HS-27A (cell line): ENCODE measurements at places on chromosomes 2 and 18.
A peak's percentile ranks its signal among the peaks of the same experiment; 100 is the strongest.

GRCh38 chr2:200698217-200698616 is 112.4 kb downstream of the AOX1 start:
- DNase-seq = no peak

GRCh38 chr2:23411752-23412431 is 26.9 kb downstream of the KLHL29 start:
- peak; percentile 90 for DNase-seq

- no peak for DNase-seq
Observed at GRCh38 chr2:174076040-174076439, 110.9 kb upstream of the SP3 start.

DNA sequence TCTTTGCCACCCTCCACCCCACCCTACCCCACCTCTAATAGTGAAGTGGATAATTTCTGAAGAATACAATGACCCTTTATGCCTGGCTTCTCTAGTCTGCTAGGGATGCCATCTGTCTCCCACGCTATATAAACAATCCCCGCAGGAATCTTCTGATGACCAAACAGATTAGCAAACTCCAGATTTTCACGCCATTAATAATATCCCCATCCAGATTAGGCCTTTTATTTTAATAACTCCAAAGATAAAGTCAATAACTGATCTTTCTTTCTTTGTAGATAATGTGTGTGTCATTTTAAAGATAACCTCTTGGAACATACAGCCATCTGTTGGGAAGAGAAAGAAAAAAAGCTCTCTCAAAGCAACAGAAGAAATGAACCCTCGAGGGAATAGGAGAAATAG is 47.9 kb upstream of the CCDC150 start:
- no peak for DNase-seq

- DNase-seq = no peak
Observed at GRCh38 chr18:40437517-40437916, 1517.5 kb upstream of the PIK3C3 start.

GRCh38 chr18:48459016-48459415 is 49.8 kb upstream of the ZBTB7C start:
- no peak for DNase-seq

DNA sequence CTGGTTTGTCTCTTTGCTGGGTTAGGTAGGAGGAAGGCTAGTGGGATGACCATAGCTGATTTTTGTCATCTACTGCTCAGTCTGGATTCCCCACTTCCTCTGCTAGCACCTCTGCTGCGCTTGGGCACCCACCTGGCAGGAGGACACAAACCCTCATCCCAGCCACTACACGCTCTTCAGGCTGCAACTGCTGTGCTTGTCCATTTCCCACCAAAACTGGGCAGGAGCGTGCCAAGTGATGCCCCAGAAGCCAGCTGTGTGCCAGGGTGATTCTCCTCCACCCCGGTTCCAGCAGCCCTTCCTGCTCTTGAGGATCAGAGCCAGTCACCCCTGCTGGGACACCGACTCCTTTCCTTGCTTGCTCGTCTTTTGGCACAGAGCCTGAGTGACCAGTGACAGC is 15.7 kb upstream of the PER2 start:
- DNase-seq = no peak

DNA sequence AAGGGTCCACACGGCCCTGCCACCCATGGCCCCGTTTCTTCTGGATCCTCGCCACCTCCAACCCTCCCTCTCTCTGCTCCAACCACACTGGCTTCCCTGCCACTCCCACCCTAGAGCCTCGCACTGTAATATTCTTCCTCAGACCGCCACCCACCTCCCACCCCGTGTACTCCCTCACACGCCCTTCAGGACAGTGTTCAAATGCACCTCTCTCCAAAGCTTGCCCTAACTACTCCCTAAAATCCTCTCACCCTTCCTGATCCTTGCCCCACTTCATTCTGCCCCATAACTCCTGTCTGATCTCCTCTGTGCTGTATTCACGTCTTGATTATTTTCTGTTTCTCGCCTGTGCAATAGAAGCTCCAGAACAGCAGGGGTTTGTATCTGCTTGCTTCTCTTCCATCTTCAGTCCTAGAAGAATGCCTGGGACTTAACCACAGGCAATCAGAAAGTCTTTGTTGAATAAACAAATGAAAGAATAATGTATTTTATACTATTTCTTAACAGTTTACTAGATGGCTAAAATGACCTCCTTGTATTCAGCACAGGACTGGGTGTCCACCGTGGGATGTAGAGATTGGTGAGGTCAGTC is 25.5 kb downstream of the EPB41L3 start:
- DNase-seq = no peak

DNA sequence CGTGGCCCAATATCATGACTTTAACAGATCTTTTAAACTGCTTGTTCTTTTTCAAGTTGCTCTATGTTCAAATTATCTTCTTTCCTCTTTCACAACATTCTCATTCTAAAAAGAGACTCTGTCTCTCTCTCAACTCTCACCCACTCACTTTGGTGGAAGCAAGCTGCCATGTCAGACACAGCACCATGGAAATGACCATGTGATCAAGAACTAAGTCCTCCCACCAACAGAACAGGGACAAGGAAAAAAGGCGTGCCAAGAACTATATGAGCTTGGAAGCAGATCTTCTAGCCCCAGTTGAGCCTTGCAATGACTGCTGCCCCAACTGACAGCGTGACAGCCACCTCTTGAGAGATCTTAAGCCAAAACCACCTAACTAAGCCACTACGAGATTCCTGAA is 23.9 kb downstream of the BAZ2B start:
- no peak for DNase-seq

- no peak for DNase-seq
Observed at GRCh38 chr18:24234330-24234729, 95.5 kb downstream of the CABYR start.

DNA sequence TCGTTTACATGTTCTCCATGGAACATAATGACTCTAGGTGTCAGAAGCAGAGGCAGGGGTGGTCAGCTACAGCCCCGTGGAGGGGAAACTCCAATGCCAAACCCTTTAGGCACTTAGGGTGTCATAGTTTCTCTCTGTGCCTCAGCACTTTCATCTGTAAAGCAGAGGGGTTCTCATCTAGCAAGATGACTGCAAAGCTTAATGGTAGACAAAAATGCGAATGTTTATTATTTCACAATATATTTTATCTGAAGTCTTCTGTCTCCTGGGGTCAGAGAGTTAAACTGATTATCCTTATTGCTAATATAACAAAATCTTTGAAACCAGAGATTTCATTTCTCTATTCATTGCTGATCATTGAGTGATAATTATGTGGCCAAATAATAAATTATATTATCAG is 522.5 kb downstream of the TSN start:
- DNase-seq = no peak

DNA sequence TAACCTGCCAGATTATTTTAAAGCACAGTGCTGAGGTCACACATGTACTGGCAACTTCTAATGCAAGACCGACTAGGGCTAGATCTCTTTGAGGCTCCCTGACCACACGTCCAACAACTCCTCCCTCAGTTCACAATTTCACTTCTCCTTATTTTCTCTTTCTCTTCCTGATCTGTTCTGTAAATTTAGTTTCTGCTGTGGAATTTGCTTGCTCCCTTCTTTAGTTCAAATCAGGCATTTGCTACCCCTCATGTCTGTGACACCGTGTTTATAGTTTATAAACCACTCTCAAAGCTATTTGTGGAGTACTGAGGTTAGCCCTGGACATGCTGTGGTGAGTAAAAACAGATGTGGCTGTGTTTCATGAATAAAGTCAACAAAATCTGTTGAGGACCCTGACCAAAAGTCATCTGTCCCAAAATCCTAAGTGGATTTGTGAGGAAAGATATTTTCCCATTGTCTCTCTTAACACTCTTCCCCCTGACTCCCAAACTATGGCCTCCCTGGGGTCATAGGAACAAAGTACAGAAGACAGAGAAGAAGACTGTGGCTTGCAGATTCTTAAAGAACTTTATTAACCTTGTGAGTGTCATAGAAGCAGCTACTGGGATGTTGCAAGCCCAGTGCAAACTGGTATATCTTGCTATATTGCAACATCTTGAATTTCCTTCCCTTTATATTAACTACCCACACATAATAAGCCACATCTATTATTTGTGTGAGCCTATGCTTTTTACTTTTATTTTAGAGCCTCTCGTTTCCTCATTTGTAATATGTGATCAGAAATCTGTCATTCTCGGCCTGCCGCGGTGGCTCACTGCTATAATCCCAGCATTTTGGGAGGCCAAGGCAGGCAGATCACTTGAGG is 3.5 kb upstream of the NAGK start:
- DNase-seq = no peak
